ENCODE measurements at places on chromosomes 11 and 22. TPM values are rescaled to one million over a fixed set of nuclear protein-coding genes. Genes with fewer than 3 reads are reported as not detected.

Gene CTSF
- 58.0 TPM for total RNA-seq

Gene HBB
- 59.9 TPM for total RNA-seq

Gene APOL5
- not detected for total RNA-seq

Gene ASCL2
- total RNA-seq, result 5.0 TPM

Gene LDHA
- 755 TPM for total RNA-seq

Gene LMO1
- total RNA-seq, result not detected

Gene HYLS1
- 3.0 TPM for total RNA-seq

Gene FIBIN
- 85.4 TPM for total RNA-seq

Gene OR2AT4
- total RNA-seq, result not detected

Gene TNNI2
- total RNA-seq, result 1.3 TPM

Gene TUBA8
- 1.1 TPM for total RNA-seq

Gene PIH1D2
- 7.5 TPM for total RNA-seq

Gene SLC7A4
- 0.57 TPM for total RNA-seq

Gene SLC22A12
- total RNA-seq, result 5.3 TPM

GRCh38 chr22:21622919-21623647, 6.7 kb downstream of the YDJC start:
- H3K4me3 ChIP-seq, result no peak overlapping the region
- no peak for DNase-seq
- H3K27me3 ChIP-seq, result no peaks in the 10 kb centered on the region
- no peak overlapping the region for H3K27ac ChIP-seq

DNA sequence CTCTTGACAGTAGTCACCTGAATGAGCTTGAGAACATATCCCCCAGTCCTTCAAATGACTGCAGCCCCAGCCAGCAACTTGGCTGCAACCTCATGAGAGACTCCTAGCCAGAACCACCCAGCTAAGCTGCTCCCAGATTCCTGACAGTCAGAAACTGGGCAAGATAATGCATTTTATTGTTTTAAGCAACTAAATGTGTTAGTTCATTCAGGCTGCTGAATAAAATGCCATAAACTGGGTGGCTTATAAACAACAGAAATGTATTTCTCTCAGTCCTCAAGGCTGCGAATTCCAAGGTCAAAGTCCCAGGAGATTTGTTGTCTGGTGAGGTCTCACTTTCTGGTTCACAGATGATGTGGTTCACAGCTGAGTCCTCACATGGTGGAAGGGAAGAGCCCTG, 5.8 kb upstream of the PAMR1 start:
- no peak overlapping the region for H3K4me3 ChIP-seq
- H3K36me3 ChIP-seq, result no peaks in the 10 kb centered on the region
- H3K27me3 ChIP-seq, result no peaks in the 10 kb centered on the region
- H3K4me1 ChIP-seq, result no peaks in the 10 kb centered on the region
- no peak for DNase-seq
- H3K27ac ChIP-seq, result no peak overlapping the region

GRCh38 chr11:113256431-113257202, 57.8 kb upstream of the TTC12 start:
- H3K27ac ChIP-seq, result no peak overlapping the region
- H3K4me3 ChIP-seq, result no peak overlapping the region
- H3K4me1 ChIP-seq, result no peaks in the 10 kb centered on the region

GRCh38 chr11:12199231-12199948, 89.0 kb downstream of the MICAL2 start:
- no peaks in the 10 kb centered on the region for H3K36me3 ChIP-seq
- no peaks in the 10 kb centered on the region for H3K4me1 ChIP-seq
- DNase-seq, result no peak
- no peak overlapping the region for H3K4me3 ChIP-seq

GRCh38 chr11:123479048-123479837, 49.2 kb downstream of the GRAMD1B start:
- H3K27ac ChIP-seq, result no peak overlapping the region
- peaks cover 4% of the 10 kb centered on the region for H3K36me3 ChIP-seq
- H3K4me3 ChIP-seq, result no peak overlapping the region
- no peak for DNase-seq
- no peaks in the 10 kb centered on the region for H3K27me3 ChIP-seq
- H3K4me1 ChIP-seq, result peaks cover 3% of the 10 kb centered on the region

DNA sequence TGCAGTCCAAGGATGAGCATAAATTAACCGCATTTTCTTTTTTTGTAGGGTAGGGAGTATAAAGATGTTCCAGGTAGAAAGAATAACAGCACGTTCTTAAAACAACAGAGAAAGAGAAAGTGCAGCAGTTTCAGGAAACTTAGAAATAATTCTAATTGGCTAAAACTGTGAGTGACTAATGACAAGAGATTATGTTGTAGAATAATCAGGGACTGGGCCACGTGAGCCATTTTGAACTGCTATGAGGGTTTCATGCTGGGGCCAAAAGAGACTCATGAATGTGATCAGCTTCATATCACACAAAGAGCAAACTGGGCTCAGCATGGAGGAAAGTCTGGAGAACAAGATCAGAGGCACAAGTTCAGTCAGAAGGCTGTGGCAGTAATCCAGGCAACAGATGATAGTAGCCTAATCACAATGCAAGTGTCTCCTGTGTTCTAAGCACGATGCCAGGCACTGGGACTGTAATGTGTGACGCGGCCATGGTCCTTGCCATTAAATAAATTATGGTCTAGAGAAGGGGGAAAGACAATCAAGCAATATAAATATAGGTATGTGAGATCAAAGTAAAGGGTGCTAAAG, 17.9 kb downstream of the CWF19L2 start:
- H3K4me1 ChIP-seq, result no peaks in the 10 kb centered on the region
- no peak for DNase-seq
- H3K27ac ChIP-seq, result no peak overlapping the region
- H3K36me3 ChIP-seq, result peaks cover 12% of the 10 kb centered on the region
- no peak overlapping the region for H3K4me3 ChIP-seq

DNA sequence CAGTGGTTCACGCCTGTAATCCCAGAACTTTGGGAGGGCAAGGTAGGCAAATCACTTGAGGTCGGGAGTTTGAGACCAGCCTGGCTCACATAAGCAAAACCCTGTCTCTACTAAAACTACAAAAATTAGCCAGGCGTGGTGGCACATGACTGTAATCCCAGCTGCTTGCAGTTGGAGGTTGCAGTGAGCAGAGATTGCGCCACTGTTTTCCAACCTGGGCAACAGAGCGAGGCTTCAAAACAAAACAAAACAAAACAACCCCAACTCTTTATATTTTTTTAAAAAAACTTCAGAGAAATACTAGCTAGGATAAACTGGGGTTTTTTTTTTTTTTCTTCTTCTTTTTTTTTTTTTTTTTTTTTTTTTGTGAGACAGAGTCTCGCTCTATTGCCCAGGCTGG, 31.8 kb upstream of the RAPSN start:
- H3K27ac ChIP-seq, result no peak overlapping the region
- H3K36me3 ChIP-seq, result peaks cover 71% of the 10 kb centered on the region
- H3K4me1 ChIP-seq, result no peaks in the 10 kb centered on the region
- no peak for DNase-seq
- no peak overlapping the region for H3K4me3 ChIP-seq

- no peaks in the 10 kb centered on the region for H3K36me3 ChIP-seq
- peaks cover 2% of the 10 kb centered on the region for H3K4me1 ChIP-seq
- no peak overlapping the region for H3K27ac ChIP-seq
- H3K27me3 ChIP-seq, result no peaks in the 10 kb centered on the region
- DNase-seq, result no peak
These were observed 90.1 kb downstream of the PDHX start for GRCh38 chr11:35006389-35007128.

DNA sequence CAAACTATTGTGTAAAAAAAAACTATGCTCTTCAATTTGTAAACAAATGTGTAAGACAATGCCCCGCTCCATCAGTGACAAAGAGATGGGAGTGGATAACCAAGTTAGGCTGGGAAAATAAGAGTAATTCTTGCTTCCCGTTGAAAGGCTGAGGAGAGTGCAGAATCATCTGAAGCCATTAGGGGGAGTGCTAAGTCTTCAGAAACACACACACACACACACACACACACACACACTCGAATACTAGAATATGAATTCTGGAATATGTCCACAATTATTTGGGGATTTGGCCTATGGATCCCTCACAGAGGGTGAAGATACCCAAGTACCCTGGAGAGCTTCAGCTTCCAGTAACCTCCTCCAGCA, 27.8 kb upstream of the ROBO3 start:
- no peaks in the 10 kb centered on the region for H3K36me3 ChIP-seq
- no peak overlapping the region for H3K4me3 ChIP-seq
- DNase-seq, result no peak
- H3K4me1 ChIP-seq, result peaks cover 10% of the 10 kb centered on the region
- peaks cover 29% of the 10 kb centered on the region for H3K27me3 ChIP-seq
- no peak overlapping the region for H3K27ac ChIP-seq

DNA sequence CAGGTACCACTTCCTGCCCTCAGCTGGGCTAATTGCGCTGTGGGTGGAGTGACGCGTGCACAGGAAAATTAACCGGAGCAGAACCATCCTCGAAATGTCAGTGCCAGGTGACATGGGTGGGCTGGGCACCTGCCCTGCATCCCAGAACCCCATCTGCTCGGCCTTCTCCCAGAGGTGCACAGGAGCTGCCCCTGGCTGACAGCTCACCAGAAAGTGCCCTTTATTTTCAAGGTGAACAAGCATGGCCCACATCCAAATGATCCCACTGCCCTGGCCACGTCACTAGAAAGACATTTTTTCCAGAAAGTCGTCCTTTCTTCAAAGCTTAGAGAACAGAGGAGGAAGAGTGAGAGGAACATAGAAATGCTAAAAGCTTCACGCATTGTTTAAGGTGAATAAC, 4.1 kb upstream of the ELFN2 start:
- H3K27me3 ChIP-seq, result peaks cover 3% of the 10 kb centered on the region
- no peaks in the 10 kb centered on the region for H3K4me1 ChIP-seq
- no peaks in the 10 kb centered on the region for H3K36me3 ChIP-seq
- no peak overlapping the region for H3K4me3 ChIP-seq
- H3K27ac ChIP-seq, result no peak overlapping the region

GRCh38 chr22:36156515-36157419, 3.8 kb downstream of the APOL3 start:
- H3K4me3 ChIP-seq, result peak overlapping the region; percentile 36
- peak overlapping the region; percentile 92 for H3K27ac ChIP-seq
- peaks cover 27% of the 10 kb centered on the region for H3K4me1 ChIP-seq
- no peaks in the 10 kb centered on the region for H3K27me3 ChIP-seq

DNA sequence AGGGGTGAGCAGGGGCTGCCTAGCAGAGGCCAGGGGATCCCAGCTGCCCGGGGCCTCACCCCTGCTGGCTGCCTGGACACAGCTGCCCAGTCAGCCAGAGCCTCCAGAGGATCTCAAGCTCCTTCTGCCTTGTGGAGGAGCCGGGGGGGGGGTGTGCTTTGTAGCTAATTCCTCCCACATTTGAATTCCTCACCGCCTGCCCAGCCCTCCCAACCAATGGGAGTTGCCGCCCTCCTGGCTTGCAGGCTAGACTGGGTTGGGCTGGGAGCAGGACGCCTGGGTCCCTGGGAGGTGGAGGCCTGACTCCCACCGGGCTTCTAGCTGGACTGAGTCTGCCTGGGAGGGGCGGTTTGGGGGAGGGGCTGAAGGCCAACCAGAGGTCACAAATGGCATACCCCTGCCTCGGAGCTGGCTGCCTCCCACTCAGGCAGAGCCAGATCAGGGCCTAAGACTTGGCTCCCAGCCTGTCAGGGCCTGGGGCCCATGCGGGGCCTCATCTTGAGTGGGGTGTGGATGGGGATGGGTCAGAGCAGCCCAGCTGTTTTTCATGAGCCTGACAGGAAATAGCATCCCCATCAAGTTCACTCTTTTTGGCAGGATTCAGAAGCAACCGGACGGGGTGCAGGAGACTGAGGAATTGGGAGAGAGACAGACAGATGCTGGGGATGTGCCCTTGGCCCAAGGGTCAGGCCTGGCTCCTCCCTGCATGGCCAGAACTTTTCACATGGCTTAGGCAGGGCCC, 29.2 kb upstream of the PDE2A start:
- H3K36me3 ChIP-seq, result peaks cover 38% of the 10 kb centered on the region
- no peaks in the 10 kb centered on the region for H3K27me3 ChIP-seq
- no peak overlapping the region for H3K4me3 ChIP-seq

DNA sequence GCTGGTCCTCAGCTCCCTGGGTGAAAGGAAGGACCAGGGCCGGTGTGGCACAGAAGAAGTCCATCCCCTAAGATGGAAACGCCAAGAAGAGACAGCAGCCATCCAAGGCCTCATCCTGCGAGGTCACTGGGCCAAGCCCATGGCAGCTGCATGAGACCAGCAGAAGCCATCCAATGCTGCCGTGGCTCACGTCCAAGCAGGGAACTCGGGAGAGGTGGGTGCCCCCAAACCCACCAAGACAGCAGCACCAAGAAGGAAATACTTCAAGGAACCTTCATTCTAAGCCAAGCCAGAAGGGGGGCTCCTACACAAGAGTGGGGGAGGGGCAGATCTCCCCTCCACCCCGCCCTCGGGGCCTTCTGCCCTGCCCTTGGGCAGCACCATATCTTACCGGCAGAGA, 49.6 kb downstream of the IGSF9B start:
- no peaks in the 10 kb centered on the region for H3K36me3 ChIP-seq
- no peak for DNase-seq
- no peak overlapping the region for H3K4me3 ChIP-seq
- H3K27ac ChIP-seq, result no peak overlapping the region

GRCh38 chr11:117977029-117977428, 9.2 kb upstream of the IL10RA start:
- no peak for DNase-seq
- no peak overlapping the region for H3K27ac ChIP-seq
- H3K4me1 ChIP-seq, result no peaks in the 10 kb centered on the region
- H3K4me3 ChIP-seq, result no peak overlapping the region
- no peaks in the 10 kb centered on the region for H3K36me3 ChIP-seq
- H3K27me3 ChIP-seq, result no peaks in the 10 kb centered on the region

GRCh38 chr11:16773981-16774935, 35.8 kb downstream of the C11orf58 start:
- no peak overlapping the region for H3K27ac ChIP-seq
- H3K36me3 ChIP-seq, result no peaks in the 10 kb centered on the region
- no peak for DNase-seq
- no peak overlapping the region for H3K4me3 ChIP-seq

DNA sequence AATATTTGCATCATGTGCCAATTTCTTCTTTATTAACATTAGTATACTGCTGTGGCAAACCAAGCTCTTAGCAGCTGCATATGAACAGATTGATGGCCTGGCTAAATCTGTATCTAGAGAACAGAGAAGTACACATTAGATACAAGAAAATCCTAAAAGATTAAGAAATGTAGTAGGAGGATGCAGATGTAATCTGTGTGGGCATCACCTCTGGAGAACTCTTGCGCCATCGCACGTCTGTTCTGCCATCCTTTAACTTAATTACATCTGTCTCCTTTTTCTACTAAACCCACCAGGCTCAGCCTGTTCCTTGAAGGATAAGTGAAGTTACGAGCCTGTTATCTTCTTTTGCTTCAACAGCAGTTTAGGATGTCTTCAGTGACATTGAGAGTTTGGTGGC, 196.4 kb upstream of the PITPNB start:
- DNase-seq, result no peak
- H3K4me1 ChIP-seq, result peaks cover 3% of the 10 kb centered on the region
- no peak overlapping the region for H3K4me3 ChIP-seq

DNA sequence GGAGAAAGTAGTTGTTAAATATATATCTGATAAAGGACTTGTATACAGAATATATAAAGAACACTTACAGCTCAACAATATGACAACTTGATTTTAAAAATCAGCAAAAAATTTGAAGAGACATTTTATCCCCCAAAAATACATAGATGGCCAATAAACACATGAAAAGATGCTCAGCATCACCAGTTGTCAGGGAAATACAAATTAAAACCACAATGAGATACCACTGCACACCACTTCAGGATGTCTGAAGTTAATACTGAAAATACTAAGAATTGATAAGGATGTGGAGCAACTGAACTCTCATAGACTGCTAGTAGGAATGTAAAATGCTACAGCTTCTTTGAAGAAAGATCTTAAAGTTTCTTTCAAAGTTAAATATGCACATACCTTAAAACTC, 49.2 kb downstream of the KREMEN1 start:
- H3K4me3 ChIP-seq, result no peak overlapping the region
- H3K36me3 ChIP-seq, result peaks cover 4% of the 10 kb centered on the region
- DNase-seq, result no peak

Data from kidney (tissue), 22 donors.